8988T (cell line): ENCODE measurements at places on chromosomes 3 and 15.

- no peak for DNase-seq
Measured at GRCh38 chr3:153437666-153438065, 275.6 kb downstream of the RAP2B start.

DNA sequence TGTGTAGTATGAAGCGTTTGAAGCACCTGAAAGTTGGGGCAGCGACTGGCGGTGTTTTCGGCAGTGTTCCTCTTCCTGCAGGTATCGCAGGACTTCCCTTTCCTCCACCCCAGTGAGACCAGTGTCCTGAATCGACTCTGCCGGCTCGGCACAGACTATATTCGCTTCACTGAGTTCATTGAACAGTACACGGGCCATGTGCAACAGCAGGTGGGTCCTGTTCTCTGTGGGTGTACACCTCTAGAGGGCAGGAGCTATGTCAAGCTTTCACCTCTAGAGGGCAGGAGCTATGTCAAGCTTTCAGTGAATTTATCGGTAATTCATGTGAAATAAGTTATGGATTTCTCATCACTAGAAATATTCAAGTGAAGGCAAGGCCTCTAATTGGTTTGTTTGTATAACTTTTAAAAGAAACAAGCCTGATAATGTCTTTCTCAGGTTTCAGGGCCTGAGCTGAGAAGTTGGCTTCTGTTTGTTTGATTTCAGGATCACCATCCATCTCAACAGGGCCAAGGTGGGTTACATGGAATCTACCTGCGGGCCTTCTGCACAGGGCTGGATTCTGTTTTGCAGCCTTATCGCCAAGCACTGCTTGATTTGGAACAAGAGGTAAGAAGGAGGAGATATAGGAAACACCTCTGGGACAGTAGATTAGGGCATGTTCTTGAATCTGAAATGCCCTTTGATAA lies 5.3 kb downstream of the TUBGCP4 start:
- DNase-seq = no peak

- DNase-seq = no peak
Measured at GRCh38 chr3:35141406-35141805, 497.9 kb upstream of the ARPP21 start.

DNA sequence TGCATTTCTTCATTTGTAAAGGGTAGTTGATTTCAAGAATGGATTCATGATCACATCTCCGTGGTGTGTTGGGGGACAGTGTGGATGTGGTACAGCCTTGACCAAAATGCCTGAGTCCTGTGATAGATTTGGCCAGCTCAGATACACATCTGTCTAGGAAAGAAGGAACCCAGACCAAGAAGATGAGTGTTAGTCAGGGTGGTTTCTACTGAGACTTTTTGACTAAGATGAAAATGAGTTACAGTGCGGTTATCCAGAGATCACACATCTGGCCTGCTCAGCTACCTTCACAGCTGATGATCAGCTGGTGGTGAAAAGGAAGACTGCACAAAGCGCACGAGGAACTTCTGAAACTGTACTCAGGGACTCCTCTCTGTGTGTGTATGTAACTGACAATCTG lies 68.0 kb downstream of the FNDC3B start:
- DNase-seq = no peak

DNA sequence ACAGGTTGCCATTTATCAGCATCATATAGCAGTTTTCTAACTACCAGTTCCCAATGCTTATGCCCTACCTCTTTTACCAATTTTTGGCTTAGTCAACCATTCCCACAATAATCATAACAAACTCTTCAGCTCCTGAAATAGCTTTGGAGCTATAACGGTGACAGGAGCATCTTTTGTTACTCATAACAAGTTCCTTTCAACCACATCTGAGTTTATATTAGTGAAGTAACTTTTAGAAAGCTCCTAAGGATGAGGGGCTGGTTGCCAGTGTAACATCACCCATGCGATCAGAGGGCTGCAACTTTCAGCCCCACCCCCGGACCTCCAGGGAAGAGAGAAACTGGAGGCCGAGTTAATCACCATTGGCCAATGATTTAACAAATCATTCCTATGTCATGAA lies 495.3 kb upstream of the RASGRP1 start:
- no peak for DNase-seq

DNA sequence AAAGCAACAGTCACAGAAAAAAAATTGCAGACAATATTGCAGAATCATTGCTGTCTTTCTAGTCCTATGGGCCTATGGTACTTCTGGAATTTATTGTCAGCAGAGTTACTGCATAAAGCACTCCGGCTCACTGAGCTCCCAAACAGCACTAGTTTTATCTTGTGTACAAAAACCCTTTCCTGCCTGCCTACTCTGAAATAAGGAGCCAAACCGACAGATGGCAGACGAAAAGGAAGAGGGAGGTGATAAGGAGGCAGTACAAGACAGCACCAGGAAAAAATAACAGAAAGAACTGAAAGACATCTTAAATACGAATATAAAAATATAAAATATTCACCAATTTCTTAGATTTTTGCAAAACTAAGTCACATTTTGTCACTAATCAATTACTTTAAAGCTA lies 15.6 kb downstream of the HERC1 start:
- DNase-seq = no peak

DNA sequence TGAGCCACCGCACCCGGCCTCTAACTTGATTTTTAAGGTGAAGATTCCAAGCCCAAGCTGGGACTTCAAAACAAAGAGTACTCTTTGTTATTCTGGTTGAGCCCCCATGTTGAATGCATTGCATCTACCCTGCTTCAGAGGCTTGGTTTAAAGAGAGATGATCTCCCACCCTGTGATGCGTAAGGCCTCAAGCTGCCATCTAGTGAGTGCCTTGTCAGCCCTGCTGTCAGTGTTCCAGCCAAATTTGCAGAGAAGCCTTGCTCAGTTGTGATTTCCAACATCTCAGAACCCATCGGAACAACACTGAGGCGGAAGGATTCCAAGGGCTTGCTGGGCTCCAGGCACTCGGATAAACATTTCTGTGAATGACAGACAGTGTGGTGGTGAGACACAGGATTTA lies 210.7 kb upstream of the RGMA start:
- no peak for DNase-seq

DNA sequence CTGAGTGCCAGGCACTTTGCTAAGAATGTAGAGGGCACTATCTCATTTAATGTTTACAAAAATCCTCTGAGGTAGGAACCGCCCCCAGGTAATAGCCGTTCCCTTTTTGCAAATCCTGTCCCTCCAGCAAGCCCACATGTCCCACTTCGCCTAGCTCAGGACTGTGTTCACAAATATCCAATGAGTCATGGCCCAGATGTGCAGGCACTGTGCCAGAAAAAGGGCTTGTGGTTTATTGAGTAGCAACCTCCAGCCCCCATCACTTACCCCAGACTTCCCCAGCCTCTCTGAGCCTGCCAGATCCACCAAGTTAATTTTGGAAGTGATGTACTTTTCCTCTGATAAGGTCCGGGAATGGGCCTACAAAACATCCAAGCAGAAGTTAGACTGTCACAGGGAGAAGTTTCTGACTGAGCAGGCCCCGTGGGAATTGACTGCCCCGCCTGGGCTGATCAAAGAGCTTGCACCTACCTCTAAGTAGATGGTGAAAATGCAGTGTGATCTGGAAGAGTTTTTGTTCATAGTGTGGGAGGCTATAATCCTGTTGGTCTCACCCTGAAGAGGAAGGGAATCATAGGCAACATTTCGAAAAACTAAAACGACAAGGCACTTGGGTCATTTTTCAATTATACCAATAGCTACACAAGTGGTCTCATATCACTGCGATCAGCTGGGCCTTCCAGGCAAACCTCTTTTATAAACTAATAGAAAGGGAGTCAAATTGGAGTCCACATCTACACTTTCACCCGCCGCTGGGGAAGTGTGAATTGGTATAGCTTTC lies 15.7 kb downstream of the KIF9 start:
- peak; percentile 72 for DNase-seq

DNA sequence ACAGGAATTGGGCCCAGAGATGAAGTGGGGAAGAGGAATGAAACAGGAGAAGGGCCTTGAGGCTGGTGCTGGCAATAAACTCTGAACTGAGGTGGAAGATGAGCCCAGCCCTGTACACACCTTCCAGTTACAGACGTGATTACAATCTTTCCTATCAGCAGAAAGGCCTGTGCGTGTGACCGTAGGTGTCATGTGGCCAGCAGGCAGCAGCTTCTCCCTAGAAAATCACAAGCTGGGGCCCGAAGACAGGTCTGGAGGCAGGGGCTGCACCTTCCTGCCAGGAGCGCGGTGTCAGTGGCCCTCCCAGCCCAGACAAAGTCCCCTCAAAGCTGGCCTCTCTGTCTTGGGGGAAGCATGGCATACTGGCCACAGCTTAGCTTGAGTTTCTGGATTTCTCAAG lies 16.7 kb upstream of the PIGZ start:
- no peak for DNase-seq

DNA sequence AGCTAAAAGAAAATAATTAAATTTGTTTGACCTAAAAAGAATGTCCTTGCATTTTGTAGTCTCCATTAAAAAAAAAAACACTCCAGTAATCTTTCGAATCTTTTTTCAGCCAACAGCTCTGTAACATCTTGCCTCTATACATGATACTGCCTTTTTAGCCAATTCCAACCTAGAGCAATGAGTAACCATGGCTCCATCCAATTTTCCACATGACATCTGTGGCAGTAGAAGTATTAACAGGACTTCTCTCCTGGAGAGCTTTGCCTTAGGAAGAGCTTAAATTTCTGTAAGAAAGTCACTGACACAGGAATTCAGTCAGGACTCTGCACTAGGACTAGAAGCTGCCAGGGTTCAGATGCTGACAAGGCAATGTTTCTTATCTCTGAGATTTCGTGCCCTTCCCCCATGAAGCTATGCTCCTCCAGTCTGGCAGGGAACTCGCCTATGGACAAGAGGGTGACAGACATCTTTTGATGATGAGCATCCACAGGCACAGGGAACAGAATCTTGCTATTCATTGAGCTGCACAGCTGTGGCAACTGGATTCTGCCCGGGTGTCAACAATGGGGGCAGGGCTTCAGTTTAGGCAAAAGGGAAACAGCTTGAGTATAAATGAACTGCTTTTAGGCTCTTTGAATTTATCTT lies 81.8 kb downstream of the ALCAM start:
- DNase-seq = no peak

GRCh38 chr3:46987743-46988401 lies 8.4 kb downstream of the NBEAL2 start:
- no peak for DNase-seq

DNA sequence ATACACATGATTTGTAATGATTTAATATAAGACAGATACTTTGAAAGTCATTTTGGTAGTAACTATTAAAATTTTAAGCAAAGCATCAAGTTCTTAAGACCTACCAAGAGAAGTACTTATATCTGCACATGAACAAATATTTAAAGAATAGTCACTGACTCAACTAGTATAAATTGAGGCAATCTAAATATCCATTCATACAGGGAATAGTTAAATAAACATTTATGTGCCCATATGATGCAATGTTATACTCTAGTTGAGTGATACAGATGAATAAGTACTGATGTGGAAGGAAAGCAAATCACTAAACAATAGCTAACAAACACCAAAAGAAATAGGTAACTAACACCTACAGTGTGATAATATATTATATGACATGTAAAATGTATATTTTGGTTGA lies 527.7 kb downstream of the EPHA3 start:
- DNase-seq = no peak

DNA sequence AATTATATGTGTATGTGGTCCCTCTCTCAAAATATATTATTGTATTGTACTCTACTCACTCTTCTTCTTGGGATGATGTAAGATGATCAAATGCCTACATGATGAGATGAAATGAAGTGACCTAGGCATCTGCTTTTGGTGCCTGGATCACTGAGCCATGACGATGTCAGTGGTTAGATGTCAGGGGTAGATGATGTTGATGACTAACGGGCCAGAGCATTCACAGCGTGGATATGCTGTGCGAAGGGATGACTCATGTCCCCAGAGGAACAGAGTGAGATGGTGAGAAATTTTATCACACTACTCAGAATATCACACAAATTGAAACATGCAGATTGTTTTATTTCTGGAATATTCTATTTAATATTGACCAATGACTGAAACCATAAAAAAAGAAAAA lies 233.9 kb upstream of the CADM2 start:
- DNase-seq = peak; percentile 11

GRCh38 chr3:178275793-178276192 lies 260.4 kb upstream of the KCNMB2 start:
- DNase-seq = no peak

DNA sequence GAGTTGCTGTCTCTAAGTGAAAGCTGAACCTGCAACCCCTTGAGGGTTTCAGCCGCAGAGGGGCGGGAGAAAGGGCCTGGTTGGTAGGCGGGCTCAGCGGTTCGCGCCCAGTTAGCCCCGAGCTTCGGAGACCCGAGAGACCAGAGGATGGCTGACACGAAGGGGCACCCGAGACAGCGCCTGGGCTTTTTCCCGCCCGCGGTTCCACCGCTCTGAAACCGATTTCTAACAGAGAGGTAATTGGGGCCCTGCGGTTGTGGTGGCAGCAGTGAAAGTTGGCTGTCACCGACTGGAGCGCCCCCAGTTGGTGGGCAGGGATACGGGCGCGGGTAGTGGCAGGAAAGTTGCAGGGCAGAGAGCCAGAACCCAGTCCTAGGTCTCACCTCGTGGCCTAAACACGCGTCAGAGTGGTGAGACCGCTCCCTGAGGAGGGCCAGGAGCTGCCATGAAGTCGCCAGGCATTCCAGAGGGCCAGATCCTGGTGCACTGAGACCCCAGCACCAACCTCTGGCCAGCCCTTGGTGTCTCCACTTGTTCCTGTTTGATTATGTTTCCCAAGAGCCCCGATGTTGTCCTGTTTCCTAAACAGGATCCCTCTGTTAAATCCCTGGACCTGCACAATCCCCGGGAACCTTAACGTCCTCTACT lies 625 bp upstream of the ELL3 start:
- DNase-seq = no peak

DNA sequence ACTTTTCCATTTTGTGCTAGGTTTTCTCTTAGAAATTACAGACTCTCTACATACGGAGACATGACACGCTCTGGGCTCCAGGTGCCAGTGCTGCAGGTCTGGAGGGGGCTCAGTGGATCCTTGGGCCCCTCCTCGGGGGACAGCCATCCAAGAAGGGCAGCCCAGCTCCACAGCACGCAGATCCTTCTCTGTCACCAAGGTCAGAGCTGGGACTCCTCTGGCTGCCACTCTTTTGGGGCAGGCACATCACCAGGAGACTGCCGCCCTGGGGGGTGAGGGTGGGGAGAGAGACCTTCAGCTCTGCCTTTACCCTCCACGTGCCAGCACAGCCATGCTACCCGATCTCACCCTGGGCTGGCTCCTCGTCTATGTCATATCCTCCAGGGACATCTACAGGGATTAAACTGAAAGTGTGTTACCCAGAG lies 65.6 kb downstream of the ATP10A start:
- no peak for DNase-seq

DNA sequence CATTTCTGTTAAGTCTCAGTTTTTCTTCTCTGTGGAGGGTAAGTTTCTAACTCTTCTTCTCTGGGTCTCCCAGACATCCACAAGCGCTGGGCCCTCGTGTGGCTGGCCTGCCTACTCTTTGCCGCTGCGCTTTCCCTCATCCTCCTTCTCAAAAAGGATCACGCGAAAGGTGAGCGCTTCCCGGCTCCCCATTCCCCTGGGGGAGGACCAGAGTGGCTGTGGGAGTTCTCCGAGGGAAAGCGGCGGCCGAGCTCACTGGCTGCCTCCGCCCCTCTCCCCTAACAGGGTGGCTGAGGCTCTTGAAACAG lies 1.1 kb upstream of the CRELD1 start:
- DNase-seq = no peak

- DNase-seq = peak; percentile 99
Measured at GRCh38 chr3:50324351-50325112, 2.0 kb upstream of the HYAL2 start.
